Non-pigmented ciliary epithelial cell (primary cell): ENCODE measurements at places on chromosomes 1 and 21.

DNA sequence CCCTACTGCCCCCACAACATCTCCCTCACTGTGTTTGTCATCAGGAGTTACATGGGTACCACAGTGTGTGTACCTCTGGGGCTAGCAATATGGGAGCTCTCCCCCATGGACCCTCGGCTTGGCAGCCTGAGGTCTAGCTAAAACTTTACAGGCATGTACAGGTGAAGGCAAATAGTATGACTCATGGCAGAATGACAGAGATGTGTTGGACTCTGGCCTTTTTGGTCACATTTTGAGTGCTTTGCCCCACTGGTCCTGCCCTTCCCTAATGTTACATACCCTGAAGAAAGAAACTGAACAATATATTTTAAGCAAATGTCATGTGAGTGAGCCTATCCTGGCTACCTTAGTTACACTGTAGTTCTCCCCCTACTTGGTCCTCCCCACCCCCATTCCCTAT, 124.0 kb downstream of the NGF start:
- no peak for DNase-seq

DNA sequence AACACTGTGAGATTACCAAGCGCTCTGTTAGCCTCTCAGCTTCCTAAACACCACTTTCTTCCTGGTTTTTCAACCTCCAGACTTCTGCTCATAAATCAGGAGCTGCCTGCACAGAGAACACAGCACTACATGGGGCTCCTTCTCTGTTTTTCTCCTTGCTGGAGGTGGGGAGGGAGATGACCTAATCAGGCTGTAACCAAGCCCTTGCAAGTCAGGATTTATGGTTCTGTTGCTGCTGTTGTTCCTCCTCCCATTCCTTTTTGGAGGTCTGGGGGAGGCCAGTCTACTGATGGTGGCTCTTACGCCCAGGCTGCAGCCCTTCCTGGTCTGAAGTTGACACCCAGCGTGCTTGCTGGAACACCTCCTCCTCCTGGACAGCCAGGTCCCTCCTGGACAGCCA, 80.9 kb upstream of the AJAP1 start:
- DNase-seq = no peak

DNA sequence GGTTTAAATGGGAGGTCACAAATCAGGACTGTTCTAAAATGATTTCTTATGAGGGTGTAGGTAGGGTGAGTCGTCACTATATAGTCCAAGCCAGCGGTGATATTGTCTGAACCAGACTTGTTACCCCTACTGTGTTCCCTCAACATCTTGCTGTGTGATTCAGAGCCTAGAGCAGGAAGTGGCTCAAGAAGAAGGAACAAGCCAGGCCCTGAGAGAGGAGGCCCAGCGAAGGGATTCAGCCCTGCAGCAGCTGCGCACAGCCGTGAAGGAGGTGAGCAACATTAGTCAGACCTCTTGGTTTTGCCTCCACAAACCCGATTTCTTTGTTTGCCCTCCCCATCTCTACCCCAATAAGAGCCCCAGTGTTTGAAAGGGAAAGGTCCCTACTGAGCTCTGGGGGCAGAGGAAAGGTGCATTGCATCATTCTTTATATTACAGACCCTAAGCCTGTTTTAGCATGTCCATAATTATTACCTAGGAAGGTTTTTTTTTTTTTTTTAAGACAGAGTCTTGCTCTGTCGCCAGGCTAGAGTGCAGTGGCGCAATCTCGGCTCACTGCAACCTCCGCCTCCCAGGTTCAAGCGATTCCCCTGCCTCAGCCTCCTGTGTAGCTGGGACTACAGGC, 5.0 kb upstream of the SH3BGRL3 start:
- DNase-seq = peak; percentile 63

DNA sequence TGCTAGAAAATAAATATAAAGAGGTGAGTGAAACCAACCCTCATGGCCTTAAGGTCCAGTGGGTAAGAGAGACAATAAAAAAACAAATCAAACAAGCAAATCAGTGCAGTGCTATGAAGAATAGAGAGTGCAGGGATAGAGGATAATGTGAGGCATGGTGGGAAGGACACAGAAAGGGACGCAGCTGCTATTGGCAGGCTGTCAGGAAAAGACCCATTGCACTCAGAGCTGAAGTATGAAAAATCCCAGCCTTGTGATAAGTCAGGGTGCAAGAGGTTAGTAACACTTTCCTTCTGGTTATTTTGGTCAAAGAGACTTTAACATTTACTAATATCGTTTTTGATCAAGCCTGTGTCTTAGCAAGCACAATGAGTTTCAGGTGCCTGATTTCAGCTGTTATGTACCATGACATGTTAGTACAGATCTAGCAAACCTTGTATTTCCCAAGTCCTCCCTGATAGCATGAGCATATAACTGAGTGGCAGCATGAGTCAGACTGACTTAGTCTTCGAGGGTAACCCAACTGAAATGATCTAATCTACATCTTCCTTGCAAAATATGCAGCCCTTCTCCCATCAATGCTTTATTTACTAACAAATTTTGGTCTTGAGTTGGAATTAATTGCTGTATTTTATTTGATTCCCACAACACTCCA, 31.7 kb downstream of the CHML start:
- no peak for DNase-seq

- DNase-seq = no peak
Measured at GRCh38 chr1:3771108-3772026, 1.2 kb upstream of the SMIM1 start.

GRCh38 chr1:17523321-17524041, 16.0 kb upstream of the ARHGEF10L start:
- DNase-seq = no peak

GRCh38 chr1:165342168-165342567, 14.3 kb downstream of the LMX1A start:
- DNase-seq = no peak

- DNase-seq = no peak
Measured at GRCh38 chr1:198359024-198359653, 181.3 kb downstream of the ATP6V1G3 start.

DNA sequence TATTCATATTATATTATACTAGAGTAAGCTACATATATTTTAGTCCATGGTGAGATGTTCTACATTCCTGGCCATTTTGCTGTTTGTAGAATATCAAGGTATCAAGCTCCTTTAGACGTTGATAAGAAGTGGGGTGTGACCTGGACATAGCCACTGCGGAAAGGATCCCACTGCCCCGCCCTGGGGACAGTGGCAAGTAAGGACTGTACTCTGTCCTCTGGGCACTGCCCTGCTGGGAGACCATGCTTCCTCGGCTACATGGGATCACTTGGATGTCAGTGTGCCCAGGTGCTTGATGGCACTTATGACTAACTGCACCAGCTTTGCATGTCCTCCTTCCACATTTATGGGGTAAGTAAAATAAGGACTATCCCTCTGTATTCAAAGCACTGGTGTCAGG, 46.3 kb upstream of the NTPCR start:
- no peak for DNase-seq

GRCh38 chr1:47067097-47067594, at the start of gene CYP4Z1:
Gene CYP4Z1 (plus strand): TSS chr1:47067231. CDS start chr1:47067491, 260 bp downstream.
- DNase-seq = no peak

DNA sequence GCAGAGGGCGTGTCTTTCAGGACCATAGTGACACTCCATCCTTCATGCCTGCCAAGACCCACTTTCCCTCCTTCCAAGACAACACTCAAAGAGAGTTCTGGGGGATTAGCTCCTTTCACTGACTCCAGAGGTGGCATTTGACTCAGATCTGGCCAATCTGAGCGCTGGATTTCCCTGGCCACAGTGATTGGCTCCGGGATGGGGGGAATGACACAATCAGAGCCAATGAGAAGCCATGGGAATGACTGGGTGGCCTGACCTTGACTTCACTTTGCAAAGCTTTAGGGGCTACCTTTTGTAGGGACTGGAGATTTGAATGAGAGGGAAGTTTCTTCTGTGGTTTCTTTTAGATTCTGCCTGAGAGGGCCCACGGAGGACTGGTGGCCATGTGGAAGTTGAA, 26.9 kb upstream of the WNT4 start:
- no peak for DNase-seq

GRCh38 chr1:11059155-11059967, 457 bp downstream of the SRM start:
- DNase-seq = no peak

GRCh38 chr1:208312706-208313105, 68.5 kb upstream of the PLXNA2 start:
- no peak for DNase-seq

GRCh38 chr1:89822999-89823628, 2.3 kb downstream of the LRRC8D start:
- no peak for DNase-seq

GRCh38 chr1:212423879-212424278, 8.8 kb upstream of the NENF start:
- no peak for DNase-seq

GRCh38 chr1:195899762-195900352, 708.4 kb downstream of the KCNT2 start:
- peak; percentile 38 for DNase-seq
